Stimulated activated CD8-positive, alpha-beta memory T cell treated with anti-CD3 and anti-CD28 coated beads, Interleukin-4, amount 100 ng/mL, for 1 hour (primary cell): ENCODE measurements at places on chromosomes 7 and 10.

DNA sequence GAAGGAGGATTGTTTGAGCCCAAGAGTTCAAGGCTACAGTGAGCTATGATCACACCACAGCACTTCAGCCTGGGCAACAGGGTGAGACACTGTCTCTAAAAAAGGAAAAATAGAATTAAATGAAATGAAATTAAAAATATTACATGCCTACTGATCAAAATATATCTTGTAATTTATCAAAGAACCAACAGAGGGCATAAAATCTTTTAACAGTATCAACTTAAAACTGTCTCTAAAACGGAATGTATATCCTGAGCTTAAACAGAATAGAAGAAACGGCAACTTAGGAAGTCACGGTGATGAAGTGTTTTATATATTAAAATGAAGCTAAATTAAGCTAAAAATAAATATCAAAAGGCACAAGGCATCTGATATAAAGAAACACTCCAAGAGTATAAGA lies 78.8 kb downstream of the MTPAP start:
- no peak for DNase-seq

GRCh38 chr10:84265418-84265817 lies 20.6 kb downstream of the RGR start:
- no peak for DNase-seq

GRCh38 chr10:100053686-100054460 lies 27.8 kb downstream of the CPN1 start:
- DNase-seq: no peak

- no peak for DNase-seq
These were observed 270.1 kb downstream of the PRKG1 start for GRCh38 chr10:51344371-51344770.

DNA sequence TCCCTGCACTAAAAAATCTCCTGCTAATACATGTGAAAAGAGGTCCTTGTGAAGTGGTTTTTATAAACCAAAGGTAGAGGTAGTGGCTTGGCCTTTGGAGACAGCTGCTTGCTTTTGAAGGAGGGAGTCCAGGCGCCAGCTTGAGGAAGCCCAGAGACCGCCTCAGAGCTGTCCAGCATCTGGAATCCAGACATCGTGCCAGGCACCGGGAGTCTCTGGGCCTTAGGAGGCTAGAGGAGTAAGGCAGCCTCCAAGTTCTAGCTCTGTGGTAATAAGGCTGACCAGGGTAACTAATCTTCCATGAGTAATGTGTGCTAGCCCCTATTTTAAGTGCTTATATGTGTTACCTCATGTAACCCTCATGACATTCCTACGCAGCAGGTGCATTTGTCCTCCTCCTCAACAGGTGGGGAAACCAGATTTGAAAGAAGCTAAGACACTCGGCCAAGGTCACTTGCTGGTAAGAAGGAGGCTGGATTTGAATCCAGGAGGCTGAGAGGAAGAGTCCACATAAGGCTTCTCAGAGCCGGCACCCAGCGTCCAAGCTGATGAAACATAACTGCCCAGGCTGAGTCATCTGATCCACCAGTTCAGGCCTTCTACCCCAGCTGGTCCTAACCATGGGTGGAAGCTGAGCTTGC lies 26.1 kb downstream of the PRLHR start:
- DNase-seq: no peak

DNA sequence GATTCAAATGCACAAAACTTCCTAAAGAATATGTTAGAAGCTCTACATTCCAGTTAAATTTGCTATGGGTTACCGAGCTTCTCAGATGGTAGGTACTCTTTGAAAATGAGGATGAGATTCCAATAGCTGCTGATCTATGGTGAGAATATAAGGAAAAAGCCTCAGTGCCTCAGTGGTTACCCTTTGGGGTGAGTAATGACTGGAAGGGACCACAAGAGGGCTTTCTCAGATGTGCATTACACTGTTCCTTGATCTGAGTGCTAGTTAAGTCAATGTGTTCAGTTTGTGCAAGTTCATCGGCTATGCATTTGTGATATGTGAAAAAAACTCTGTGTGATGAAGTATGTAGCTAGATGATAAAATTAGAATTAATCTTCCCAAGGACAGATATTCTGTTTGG lies 3.5 kb downstream of the NRCAM start:
- DNase-seq: no peak

DNA sequence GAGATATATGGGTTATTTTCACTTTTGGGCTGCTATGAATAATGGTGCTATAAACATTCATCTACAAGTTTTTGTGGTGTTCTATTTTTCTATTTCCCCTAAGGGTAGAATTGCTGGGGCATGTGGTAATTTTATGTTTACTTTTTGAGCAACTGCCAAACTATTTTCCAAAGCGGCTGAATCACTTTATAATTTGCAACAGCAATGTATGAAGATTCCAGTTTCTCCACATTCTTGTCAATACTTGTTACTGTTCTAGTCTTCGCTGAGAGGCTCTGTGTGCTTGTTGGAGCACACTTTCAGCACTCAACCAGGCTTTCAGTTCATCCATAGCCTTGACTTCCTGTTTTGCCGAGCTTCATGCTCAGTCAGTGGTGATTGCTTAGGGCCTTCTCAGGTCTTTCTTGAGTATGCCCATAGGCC lies 39.0 kb downstream of the ADK start:
- no peak for DNase-seq

DNA sequence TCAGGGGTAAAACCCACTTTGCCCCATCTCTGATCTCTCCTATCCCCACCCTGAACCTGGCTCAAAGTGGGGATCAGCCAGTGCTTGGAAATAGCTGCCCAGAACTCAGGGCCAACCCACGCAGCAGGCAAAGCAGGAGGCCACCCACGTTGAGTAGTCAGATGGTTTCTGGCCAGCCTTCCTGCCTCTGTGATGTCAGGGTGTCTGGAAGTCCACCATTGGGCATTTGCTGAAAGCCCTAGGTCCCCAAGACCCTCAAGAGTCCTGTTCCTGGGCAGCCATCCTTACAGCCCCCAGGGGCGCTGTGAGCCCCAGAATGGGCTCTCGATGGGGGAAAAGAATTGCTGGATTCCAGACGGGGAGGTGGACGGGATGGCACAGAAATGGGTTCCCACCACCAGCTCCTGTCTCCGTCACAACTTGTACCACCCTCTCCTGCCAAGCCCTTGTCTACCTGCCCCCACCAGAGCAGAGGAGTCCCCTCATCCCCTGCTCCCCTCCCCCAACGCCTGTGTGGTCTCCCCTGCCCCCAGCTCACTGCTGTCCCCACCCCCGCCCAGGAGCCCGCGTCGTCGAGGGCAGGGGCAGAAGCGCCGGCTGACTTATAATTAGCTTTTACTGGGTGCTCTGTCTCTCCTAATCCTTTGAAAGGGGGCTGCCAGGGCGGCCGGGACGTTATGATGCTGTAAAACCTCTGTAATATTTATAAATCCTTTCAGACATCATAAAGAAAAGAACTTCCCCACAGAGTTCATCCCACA lies 3.9 kb downstream of the MYL10 start:
- DNase-seq: no peak

- DNase-seq: no peak
These were observed 25.1 kb downstream of the AP5Z1 start for GRCh38 chr7:4800487-4800886.

DNA sequence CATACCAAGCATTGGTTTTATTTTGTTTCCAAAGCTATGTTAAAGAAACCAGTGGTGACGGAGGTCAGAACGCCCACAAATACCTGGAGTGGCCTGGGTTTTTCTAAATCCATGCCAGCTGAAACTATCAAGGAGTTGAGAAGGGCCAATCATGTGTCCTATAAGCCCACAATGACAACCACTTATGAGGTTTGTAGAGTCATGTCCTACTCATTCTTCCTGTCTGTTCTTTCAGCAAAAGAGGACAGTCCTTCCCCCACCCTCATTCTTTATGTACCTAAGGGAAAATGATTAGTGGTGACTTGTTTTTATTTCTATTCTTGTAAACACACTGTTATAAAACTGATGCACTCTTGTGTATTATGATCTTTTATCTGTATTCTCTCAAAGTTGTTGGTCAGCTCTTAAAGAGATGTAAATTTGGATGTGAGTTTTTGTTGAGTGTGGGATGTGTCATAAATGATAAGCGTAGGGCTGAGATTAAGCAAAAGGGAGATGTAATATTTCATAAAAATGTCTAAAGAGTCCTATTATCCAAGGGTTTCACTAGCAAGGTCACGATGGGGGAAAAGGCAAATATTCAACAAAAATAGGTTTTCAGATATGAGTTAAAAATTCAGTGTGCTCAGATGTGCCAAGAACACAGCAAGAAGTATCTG lies 294.4 kb downstream of the BICC1 start:
- DNase-seq: no peak

- DNase-seq: no peak
These were observed 106.2 kb downstream of the TWIST1 start for GRCh38 chr7:19011212-19011611.

- DNase-seq: no peak
These were observed 15.2 kb downstream of the FGL2 start for GRCh38 chr7:77184463-77184862.

GRCh38 chr7:139731802-139732470 lies 45.9 kb downstream of the HIPK2 start:
- DNase-seq: no peak

GRCh38 chr10:63671317-63671937 lies 150.2 kb downstream of the REEP3 start:
- no peak for DNase-seq

GRCh38 chr7:102287111-102287980 lies 678 bp downstream of the SH2B2 start:
- DNase-seq: no peak

DNA sequence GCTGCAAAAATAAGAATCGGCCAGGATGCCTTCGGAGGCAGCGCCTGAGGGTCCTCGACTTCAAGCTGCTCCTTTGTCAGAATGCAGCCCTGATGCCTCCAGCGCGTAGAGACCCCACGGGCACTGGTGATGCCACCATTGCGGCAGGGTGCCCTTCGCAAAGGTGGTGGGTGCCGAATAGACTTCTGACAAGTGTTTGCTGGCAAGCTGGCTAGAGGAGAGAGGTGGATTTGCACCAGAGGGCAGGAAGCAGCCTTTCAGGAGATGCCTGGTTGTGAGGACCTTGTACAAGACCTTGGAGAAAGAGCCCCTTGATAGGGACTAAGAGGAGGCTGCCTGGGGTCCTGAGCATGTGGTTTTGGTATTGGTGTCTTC lies 103.2 kb upstream of the PPIF start:
- DNase-seq: no peak

- DNase-seq: no peak
These were observed 173.9 kb downstream of the NEURL1 start for GRCh38 chr10:103667356-103667755.

- DNase-seq: no peak
These were observed 21.2 kb downstream of the YAE1 start for GRCh38 chr7:39587393-39587792.

GRCh38 chr7:115178835-115179234 lies 256.9 kb downstream of the MDFIC start:
- no peak for DNase-seq
